SW480 (cell line): ENCODE measurements at places on chromosomes 6 and 20.
A peak's percentile ranks its signal among the peaks of the same experiment; 100 is the strongest.

DNA sequence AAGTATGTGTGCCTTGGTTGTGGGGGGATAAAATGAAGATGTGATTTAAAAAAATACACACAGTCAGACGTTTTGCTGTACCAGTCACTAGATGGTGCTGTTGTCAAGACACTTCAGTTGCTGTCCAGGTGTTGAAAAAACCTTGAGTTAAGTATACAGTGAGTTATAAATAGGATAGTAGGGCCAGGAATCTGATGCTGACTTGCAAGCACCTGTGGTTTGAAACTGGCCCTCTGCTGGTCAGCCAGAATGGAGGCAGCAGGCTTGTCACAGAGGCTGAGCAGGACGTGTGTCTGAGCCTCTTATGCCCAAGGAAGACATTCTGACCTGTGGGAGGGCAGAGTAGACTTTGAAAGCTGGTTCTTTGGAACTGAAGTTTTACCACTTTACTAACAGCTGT is 27.8 kb downstream of the RNF8 start:
- peak; percentile 72 for DNase-seq

GRCh38 chr6:158517038-158517437 is 42.9 kb upstream of the TMEM181 start:
- DNase-seq, result no peak

DNA sequence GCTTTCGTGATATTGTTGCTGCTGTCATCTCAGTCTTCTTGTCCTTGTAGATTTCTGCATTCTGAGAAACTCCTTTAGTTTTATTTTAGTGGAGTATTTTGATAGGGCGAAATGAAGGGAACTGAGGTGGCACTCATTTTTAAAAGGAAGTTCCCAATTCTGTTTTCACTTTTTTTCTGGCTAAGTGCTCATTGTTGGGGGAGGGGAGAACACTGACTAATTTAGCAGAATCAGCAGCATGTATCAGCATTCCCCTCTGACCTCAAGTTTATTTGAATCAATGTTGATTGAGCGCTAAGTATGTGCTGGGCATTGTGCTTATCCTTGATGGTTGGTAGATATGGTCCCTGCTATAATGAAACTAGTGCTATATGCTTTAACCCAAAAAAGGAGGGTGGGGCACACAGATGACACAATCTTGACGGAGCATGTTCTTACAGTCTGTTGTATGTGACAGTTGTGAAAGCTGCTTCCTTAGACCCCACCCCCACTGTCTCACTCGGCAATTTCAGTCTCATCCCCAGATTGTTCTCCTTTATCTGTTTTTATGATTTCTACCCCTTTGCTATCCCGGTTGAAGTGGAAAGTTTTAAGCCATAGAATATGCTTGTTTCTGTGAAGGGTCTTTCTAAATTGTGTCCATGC is 262.4 kb downstream of the SOX4 start:
- no peak for DNase-seq

DNA sequence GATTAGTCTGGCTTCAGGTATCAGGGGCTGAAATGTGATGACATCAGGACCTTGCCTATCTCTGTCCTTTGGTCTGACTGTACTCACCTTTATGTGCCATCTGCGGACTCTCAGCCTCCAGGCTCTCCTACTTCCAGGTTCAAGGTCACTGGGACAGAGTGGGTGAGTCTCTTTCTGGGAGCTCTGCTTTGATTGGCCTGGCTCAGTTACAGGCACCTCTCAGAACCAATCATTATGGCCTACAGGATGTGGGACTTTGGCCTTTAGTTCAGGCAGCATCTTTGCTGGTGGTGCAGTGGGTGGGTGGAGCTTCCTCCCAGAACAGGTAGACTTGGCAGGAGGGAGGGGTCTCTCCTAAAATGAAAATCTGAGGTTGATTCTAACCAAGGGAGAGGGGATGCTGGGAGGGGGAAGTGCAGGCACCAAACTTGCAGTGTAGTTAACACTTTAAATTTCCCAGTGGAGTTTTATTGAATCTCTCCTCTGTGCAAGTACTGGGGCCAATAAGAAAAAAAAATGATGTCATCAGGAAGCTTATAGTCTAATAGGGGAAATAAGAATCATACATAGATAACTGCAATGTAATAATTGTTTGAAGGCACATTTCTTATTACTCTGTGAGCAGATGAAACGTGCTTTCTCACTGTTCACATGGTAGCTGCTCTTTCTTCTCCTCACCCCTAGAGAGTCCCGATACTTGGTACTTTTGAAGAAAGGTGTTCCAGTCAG is 53.4 kb downstream of the SLC24A3 start:
- DNase-seq, result peak; percentile 14

DNA sequence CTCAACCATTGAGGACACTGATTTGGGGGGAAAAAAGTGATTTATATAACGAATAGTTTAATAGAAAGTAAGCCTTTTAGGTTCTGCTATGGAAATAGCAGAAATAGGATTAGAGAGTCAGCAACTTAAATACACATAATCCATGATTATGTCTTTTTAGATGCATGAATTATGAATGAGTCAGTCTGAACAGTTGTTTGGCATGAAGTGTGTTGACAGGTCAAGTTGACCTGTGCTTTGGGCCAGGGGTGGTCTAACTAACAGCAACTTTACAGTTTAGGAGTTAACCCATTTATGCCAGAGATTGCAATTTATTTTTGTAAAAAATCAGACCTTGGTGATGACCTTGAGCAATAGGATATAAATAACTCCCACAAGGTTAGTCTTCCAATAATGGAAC is 191.3 kb downstream of the MTFR2 start:
- no peak for DNase-seq

DNA sequence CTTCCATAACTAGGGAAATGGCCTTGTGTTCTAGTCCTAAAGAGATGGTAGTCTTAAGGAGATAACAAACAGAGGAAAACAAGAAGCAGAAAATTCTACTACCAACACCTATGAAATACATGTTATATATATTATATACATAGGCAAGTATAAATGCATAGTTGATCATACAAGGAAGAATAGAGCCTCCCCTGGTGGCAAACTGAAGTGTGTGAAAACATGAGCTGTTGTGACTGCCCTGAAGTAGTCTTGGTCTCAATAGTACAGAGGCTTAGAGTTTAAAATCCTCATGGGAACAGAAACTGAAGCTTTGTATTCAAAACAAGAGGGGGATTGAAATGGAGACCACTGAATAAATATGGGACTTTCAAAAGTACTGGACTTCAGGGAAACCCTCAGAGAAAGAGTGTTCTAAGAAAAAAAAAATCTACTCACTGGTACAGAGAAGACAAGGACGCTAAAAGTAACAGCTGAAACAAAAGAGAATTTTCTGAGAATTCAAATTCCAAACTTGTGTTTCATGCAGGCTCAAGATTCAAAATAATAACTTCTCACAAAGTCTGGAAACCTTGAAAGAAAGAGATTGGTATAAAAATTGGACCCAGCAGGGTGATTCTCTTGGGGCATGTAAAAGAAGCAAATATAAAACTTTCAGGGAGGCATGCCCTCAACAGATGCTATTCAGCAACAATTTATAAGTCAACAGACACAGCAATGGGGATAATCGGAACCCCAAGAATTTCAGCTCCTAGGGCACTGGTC is 59.7 kb upstream of the SAMD3 start:
- DNase-seq, result peak; percentile 25

DNA sequence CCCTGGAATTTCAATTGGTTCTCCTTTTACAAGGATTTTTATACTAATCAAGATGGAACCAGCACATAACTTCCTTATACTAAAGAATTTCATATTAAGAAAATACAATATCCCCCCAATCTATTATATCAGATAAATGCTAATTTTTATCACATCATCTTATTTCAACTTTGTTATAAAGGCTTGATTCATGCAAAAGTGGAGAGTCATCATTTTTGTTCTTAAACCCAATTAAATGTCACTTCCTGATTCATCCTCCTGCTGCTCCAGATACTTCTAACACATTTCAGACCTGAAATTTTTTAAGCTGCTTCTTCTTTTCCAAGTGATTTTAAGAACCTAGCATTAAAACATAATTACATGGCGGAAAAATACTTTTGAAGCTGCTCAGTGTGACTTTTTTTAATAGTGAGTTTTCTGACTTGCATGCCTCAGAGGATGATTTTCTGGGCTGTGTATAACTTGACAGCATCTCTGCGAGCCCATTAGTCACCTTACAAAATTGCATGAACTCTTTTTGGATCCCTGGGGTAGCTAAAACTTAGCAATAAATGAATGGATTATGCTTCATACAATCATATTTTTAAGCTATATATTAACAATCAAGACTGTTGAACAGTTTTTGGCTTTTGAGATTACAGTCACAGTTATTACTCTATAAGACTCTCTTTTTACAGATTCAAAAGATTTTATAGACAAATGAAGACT is 134.1 kb downstream of the ELOVL4 start:
- no peak for DNase-seq

- DNase-seq, result no peak
Measured at GRCh38 chr6:127376685-127377084, 33.3 kb upstream of the ECHDC1 start.

DNA sequence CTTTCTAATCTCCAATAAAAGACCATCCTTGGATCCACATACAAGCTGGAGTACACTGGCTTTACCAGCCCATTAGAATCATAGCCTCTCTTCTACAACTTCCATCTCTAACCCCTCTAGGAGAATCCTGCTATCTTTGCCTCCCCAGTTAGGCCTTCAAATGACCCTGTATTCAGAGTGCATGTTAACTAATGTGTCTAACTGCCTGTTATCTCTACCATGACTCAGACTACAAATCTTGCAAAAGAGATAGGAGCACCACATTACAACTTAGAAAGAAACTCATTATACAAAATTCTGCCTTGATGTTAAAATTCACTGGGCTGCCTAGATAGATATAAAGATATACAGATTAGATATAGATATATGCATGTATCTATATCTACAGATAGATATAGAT is 28.2 kb downstream of the GPR63 start:
- no peak for DNase-seq

GRCh38 chr6:160084198-160084776 is 37.3 kb upstream of the SLC22A1 start:
- no peak for DNase-seq

GRCh38 chr20:5145365-5146098 is 18.7 kb downstream of the CDS2 start:
- DNase-seq, result no peak
